Renal pelvis (tissue), 12 donors: ENCODE measurements at places on chromosomes 11 and 22. TPM values are rescaled to one million over a fixed set of nuclear protein-coding genes. Genes with fewer than 3 reads are reported as not detected.

DNA sequence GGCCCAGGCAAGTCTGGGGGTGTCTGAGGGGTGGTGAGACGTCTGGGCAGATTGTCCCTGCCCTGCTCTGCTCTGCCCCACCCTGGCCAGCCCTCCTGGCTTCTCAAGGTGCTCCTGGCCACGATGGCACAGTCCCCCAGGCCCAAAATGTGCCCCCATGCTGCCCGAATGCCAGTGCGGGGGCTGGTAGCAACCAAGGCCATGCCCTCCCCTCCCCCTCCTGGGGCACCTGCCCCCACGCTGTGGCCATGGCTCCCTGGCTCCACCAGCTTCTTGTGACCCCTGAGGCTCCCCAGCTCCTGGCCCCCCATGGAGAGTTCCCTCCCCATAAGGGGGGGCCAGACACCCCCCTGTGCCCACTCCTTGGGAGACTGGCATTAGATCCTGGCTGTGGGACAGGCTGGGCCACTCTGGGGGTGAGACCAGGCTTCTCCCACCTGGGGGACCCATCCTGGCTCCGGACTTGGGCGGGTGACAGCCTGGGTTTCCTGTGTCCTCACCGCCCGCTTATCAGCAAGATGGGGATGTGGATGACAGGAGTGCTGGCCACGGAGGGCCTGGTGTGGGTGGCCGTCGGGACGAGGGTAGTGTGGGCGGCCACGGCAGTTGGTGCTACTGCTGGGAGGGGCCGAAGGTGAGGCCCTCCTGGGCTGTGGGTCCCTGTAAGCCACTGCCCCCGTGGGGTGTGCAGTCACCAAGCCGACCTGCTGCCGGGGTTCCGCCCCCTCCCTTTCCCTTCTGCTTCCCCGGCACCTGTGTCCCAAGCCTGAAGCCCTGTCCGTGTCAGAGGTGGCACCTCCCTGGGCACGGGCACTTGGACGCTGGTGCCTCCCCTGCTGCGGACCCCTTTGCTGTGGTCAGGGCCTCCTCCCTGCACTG lies 15.9 kb upstream of the MUC6 start:
- DNase-seq, result no peak

Gene OR51B5
- 0.34 TPM for polyA plus RNA-seq

GRCh38 chr11:1054143-1055108 lies 17.9 kb upstream of the MUC6 start:
- DNase-seq, result no peak

Gene PLAAT4
- 9.0 TPM for polyA plus RNA-seq

DNA sequence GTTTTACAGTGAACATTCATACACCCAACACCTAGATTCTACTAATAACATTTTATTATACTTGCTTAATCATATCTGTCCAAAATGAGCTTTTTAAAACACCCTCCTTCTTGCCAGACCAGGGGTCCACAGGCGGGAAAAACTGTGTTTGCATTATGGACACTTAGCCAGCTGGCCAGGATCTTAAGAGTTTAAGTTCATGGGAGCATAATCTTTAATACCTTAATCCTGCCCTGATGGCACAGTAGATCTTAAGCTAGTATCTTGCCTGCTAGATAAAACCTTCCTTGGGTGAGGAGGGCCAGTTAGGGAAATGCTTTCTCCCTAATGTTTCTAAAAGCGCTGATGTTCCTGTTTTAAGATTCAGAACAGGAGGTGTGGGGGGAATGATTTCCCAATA lies 13.1 kb upstream of the CCDC134 start:
- DNase-seq, result no peak

Gene C11orf86
- polyA plus RNA-seq, result 0.44 TPM

Gene C11orf16
- polyA plus RNA-seq, result 0.90 TPM
